ENCODE measurements at places on chromosomes 4 and X. TPM values are rescaled to one million over a fixed set of nuclear protein-coding genes. Genes with fewer than 3 reads are reported as not detected.

Gene VCX
- not detected for polyA plus RNA-seq

Gene KLHL15
- 12.9 TPM for polyA plus RNA-seq

Gene CYP4V2
- polyA plus RNA-seq: 14.3 TPM

Gene SPON2
- polyA plus RNA-seq: 15.1 TPM

Gene PYURF
- 102 TPM for polyA plus RNA-seq

Gene IBSP
- not detected for polyA plus RNA-seq

Gene ABLIM2
- 7.2 TPM for polyA plus RNA-seq

Gene DGAT2L6
- polyA plus RNA-seq: not detected

Gene IL13RA2
- 1.3 TPM for polyA plus RNA-seq

Gene NAA11
- not detected for polyA plus RNA-seq

Gene CLDN24
- polyA plus RNA-seq: not detected

Gene MAGEA4
- not detected for polyA plus RNA-seq

Gene MTNR1A
- 1.9 TPM for polyA plus RNA-seq

Gene SMIM20
- 42.6 TPM for polyA plus RNA-seq

Gene ARHGEF6
- 11.5 TPM for polyA plus RNA-seq

Gene SMIM43
- polyA plus RNA-seq: 0.58 TPM

Gene SOD3
- 15.5 TPM for polyA plus RNA-seq

Gene CSAG1
- polyA plus RNA-seq: not detected

Gene PAGE1
- polyA plus RNA-seq: not detected

Gene ASB5
- polyA plus RNA-seq: 0.28 TPM

Gene ZXDB
- polyA plus RNA-seq: 10.7 TPM

Gene SORCS2
- 9.4 TPM for polyA plus RNA-seq
